ENCODE measurements at places on chromosomes 1 and 21.

GRCh38 chr1:36464605-36465393, 615 bp upstream of the MRPS15 start:
- DNase-seq = no peak

DNA sequence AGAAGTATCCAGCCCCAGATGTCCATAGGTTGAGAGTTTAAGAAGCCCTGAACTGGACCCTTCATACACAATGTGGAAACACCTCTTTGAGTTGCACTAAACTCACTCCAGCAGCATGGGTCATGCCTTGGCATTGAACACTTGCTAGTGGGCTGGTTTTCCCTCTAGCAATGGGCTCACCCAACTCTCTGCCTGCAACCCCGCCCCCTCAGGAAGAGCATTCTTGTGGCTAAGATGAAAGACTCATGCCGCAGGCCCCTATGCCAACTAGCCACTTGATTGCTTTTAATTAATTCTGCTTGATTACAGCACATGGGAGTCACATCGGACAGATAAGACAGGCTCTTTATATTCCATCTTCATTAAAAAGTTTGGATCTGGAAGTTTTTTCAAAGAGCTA, 136.5 kb upstream of the GJB5 start:
- DNase-seq = no peak

- DNase-seq = no peak
Measured at GRCh38 chr1:235887676-235888075, 21.0 kb upstream of the LYST start.

- DNase-seq = no peak
Measured at GRCh38 chr1:29832471-29832870, 596.1 kb downstream of the PTPRU start.

- peak; percentile 78 for DNase-seq
Measured at GRCh38 chr1:245086389-245086969, 68.3 kb upstream of the KIF26B start.

DNA sequence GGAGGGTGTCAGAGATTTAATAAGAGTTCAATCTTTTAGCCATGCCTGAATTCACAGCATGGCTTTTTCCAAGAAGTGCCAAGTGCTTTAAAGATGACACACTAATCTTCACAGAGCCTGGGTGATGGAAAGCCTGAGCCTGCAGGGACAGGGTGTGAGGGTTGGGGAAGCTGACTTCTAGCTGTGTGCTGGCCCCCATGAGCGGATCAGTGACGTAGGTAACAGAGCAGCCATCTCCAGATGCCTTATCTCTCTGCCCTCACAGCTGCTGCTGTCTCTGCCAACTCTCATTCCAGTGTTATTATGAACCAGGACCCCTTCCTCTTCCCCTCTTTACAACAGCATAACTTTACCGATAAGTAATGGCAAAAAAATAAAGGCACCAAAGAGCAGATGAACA, 30.6 kb downstream of the FAM78B start:
- no peak for DNase-seq

Data from fibroblast of skin of right biceps (primary cell).